ENCODE measurements at places on chromosomes 5 and 9. TPM values are rescaled to one million over a fixed set of nuclear protein-coding genes. Genes with fewer than 3 reads are reported as not detected.

FYB1 gene
- total RNA-seq, result 71.8 TPM

- no peak for DNase-seq
Observed at GRCh38 chr9:136316896-136317676, 10.3 kb upstream of the GPSM1 start.

BRD8 gene
- total RNA-seq, result 44.3 TPM

DNA sequence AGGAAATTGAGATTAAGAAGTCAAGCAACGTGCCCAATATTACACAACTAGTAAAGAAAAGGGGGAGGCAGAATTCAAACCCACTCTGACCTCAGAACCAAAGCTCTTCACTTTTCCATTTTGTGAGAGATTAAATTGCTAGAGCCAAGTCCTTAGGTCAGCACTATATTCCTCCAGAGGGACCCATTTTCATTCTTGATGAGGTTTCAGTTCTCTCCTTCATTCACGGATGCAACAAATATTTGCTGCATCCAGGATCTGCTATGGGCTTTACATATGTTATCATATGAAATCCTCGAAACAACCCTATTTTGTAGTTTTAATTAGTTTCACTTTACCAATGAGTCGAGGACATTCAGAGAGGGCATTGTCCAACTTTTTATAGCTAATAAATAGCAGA is 239.2 kb downstream of the EFNA5 start:
- DNase-seq, result no peak

GRCh38 chr9:98892288-98892687 is 51.4 kb upstream of the COL15A1 start:
- no peak for DNase-seq

- DNase-seq, result no peak
Observed at GRCh38 chr5:9054322-9054721, 491.6 kb downstream of the SEMA5A start.

RETREG1 gene
- total RNA-seq, result 37.7 TPM

GRCh38 chr9:3180696-3181048 is 336.8 kb upstream of the PUM3 start:
- no peak for DNase-seq

- no peak for DNase-seq
Observed at GRCh38 chr5:56666901-56667300, 148.4 kb upstream of the MAP3K1 start.

DNA sequence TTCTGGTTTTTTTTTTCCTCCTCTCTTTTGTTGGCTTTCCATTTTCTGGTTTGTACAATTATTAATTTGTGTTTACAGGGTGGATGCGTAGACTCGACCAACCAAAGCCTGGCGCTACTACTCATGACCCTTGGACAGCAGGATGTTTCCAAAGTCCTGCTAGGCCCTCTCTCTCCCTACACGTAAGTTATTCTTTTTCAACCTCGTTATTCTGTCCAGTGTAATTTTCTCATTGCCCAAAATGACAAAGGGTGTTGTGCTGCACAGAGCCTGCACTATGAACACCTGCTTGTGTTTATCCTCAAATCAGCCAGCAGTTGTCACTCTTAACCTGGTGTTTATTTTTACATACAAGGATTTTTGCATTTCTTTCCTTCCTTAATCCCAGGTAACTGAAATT is 56.6 kb downstream of the RCL1 start:
- no peak for DNase-seq
